ENCODE measurements at places on chromosomes 4 and X.
A peak's percentile ranks its signal among the peaks of the same experiment; 100 is the strongest.

DNA sequence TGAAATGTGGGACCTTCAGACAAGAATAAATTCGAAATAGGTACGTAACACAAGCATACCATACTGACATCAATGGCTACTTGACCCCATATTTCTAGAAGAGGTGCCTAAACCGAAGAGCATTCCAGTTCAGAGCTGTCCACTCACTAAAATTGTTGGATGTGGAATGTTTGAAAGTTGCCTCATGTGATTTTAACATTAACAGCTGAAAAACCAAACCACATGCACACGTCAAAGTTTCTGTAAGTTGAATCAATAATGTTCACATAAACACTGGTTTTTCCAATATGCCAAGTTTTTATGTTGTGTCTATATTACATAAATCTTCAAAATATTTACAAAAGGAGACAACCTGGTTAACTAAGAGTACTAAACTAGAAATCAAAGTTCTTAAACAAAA, 3.5 kb downstream of the UBE2D3 start:
- no peak for DNase-seq

GRCh38 chr4:11765849-11766453, 337.3 kb upstream of the HS3ST1 start:
- DNase-seq, result peak; percentile 34

GRCh38 chr4:113236916-113237315, 187.5 kb downstream of the ANK2 start:
- DNase-seq, result no peak

GRCh38 chr4:105594099-105595010, 41.9 kb downstream of the ARHGEF38 start:
- DNase-seq, result no peak

DNA sequence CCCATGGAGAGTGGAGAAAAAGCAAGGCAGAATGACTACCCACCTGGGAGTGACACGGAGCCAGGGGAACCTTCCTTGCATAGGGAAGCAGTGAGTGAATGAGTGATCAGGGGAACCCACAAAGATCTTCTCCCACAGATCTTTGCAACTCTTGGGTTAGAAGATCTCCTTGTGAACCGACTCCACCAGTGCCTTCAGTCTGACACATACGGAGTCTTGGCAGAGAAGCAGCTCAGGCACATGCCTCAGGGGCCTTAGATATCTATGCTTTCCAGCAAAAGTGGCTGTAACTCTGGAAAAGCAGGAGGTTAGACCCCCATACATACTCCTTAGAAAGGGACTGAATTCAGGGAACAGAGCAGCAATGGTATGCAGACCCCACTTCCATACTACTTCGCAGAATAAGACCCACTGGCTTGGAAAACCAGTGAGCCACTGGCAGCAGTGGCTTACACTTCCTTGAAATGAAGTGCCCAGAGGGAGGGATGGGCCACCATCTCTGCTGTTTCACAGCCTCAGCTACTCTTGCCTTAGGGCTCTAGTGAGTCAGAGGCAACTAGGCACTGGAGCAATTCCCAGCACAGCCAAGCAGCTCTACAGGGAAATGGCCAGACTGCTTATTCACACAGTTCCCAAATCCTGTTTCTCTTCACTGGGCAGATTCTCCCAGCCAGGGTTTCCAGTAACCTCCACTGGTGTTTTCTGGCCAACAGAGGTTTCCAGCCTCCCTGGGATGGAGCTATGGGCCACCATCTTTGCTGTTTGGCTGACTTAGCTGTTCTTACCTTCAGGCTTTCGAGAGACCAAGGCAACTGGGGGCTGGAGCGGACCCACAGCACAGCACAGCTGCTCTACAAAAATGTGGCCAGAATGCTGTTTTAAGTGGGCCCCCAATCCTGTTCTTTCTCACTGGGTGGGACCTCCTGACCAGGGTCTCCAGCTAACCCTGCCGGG, 82.8 kb upstream of the TCEAL2 start:
- no peak for DNase-seq

DNA sequence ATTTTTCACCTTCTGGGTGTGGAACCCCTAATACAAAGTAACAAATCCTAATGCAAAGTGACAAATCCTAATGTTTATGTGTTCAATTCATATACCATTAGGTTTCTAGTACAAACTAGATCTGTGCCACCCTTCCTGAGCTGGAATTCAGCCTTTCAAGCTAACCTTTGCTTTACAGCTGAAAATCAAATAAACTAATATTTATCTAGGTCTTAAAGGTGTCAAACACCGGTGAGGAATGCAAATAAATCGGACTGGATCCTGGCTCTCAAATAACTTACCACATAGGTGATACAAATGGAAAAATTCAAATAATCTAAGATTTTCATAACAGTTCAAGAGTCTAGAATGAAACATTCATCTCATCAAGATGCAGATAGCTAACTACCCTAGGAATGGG, 11.6 kb downstream of the IRF2 start:
- no peak for DNase-seq

GRCh38 chrX:13485167-13485566, 84.2 kb upstream of the EGFL6 start:
- DNase-seq, result no peak

GRCh38 chr4:138405466-138405891, 163.3 kb upstream of the SLC7A11 start:
- DNase-seq, result peak; percentile 50

DNA sequence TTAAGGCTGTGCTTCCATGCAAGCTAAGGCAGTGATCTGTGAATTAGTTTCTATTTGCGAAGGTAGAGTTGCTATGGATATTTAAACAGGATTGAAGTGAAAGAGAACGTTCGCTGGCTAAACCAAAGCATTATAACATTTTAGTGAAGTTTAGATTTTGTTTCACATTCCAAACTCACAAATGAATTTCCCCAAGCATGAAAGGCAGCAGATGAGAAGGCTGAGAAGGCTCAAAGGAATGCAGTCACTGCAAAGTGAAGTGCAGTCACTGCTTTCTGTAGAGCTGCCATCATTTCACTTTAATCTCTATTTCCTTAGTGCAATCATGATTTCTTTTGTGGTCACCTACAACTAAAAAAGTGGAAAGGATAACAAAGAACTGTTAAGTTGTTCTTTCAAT, 334.7 kb upstream of the NR3C2 start:
- peak; percentile 30 for DNase-seq

- peak; percentile 49 for DNase-seq
These were observed 29.2 kb upstream of the CCNI start for GRCh38 chr4:77104791-77105540.

GRCh38 chrX:123803331-123803983, 56.4 kb upstream of the XIAP start:
- peak; percentile 81 for DNase-seq

- DNase-seq, result no peak
These were observed 82.8 kb upstream of the NKX1-1 start for GRCh38 chr4:1488831-1489638.

GRCh38 chrX:132034648-132035047, 11.5 kb downstream of the STK26 start:
- no peak for DNase-seq

- peak; percentile 10 for DNase-seq
These were observed 7.9 kb downstream of the HUWE1 start for GRCh38 chrX:53678667-53679066.

- peak; percentile 50 for DNase-seq
These were observed 135.1 kb upstream of the PACRGL start for GRCh38 chr4:20565075-20565721.

DNA sequence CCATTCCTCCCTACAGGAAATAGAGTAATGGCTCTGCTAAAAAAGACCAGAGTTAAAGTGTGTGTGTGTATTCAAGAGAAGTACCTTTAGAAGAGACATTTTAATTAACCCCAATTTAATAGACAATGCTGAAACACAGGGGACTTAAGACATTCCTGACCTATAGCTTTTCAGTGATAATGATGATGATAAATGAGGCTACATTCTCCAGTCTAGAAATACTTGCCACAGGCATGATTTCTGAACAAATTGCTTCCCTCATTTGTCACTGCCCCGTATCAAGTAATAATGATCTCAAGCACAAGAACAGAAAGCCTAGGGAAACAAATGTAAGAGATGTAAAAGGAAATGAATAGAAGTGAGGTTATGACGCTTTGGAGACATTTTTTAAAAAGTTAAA, 117.1 kb downstream of the UNC5C start:
- DNase-seq, result no peak

DNA sequence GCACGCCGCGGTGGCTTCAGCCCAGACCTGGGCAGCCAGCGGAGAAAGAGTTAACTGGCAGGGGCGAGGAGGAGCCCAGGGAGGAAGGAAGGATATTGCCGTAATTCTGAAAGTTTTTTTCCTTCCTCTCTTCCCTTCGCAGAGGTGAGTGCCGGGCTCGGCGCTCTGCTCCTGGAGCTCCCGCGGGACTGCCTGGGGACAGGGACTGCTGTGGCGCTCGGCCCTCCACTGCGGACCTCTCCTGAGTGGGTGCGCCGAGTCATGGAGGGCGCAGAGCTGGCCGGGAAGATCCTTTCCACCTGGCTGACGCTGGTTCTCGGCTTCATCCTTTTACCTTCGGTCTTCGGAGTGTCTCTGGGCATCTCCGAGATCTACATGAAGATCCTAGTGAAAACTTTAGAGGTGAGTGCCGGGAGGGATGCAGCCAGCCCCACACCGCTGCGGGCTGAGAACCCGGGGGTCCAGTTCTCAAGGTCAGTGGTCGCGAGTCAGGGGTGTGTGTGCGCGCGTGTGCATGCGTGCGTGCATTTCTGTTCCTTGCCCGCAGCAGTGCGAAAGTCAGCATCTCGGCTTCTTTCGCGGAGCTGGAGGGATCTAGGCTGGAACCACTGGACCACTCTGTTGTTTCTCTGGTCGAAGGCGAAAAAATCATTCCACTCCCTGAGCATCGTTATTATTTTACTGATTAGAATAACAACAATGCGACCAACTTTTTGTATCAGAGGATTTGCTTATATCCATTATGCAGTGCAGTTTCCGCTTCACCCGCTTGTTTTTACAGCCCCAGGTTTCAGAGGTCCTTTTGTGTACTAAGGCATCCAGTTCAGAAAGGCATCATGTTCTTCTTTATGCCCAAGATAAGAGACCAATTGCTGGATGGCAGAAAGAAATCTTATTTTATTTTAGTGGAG, 709 bp downstream of the GPAT3 start:
- no peak for DNase-seq

DNA sequence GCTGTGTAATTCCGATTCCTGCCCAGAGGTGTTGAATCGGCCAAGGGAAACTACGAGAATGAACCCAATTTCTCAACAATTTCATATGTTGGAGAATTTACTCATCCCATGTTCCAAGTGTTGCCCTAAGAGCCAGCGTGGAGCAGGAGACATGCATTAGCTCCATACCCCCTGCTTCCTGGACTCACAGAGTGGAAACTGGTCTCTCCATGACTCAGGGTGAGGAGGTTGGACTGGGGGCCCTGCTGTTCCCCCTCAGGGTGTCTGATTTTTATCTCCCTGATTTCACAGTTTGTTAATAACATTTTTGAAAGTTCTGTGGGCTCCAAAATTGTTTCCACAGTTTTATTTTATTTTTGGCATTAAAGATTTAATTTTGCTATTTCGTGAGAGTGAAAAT, 183.0 kb upstream of the SFRP2 start:
- no peak for DNase-seq

DNA sequence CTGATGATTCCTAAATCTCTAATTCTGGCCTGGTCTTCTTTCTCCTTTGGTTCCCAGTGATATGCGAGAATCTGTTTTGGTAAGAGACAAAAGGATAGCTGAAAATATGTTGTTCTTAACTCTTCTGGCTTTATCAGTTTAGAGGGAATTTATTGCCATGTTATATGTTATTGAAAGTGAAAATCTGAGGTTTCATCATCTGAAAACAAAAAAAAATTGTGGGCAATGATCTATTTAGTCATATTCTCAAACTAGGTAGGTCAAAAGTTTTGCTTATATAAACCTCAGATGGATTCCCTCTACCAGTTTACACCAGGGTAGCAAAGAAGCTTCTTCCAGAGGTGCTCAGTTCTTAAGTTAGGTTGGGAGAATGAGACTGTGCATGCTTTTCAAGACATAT, 103.6 kb downstream of the ITM2A start:
- DNase-seq, result no peak

DNA sequence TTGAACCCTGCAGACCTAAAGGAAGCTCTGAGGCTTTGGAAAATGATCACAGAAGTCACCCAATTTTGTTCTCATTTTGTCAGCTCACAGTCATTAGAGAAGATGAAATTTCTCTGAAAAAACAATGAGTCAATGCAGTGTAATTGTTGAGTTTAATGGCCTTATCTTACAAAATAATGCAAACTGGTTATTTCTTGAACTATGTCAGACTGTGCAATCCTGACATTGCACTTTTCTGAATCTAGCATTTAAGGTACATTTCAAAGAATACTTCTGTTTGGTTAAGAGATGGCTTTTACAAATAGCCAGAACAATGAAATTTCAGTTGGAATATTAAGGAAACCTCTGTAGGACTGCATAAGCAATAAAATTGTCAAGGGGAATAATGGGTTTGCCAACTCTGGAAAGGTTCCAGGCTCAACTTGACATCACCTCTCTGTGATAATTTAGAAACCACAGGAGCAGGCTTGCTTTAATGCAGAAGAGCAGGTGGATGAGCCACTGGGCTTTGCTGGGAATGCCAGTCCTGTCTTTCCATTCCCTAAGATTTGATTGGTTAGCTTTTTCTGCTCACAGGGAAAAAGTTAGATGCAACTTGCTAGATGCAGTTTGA, 222.8 kb downstream of the FRMPD4 start:
- peak; percentile 46 for DNase-seq

- no peak for DNase-seq
These were observed 411.9 kb downstream of the GPAT3 start for GRCh38 chr4:83947830-83948193.

GRCh38 chr4:108628411-108628810, 8.0 kb downstream of the RPL34 start:
- DNase-seq, result no peak

DNA sequence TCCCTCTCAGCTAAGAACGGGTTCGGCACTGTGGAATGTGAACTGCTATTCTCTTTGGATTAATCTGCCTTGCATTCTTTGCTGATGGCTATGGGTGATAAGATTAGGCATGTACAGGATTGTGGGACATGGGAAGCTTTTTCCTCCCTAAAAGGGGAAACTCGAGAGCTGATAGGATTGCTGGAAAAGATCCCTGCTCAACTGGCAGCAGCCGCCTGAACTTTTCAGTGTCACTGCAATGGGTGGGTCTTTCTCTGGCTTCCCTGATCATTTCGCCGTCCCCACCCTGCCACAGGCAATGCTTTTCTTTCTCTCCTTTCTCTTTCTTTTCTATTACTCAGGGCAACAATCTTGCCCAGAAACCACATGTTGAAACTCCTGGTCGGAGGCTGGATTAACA, 20.5 kb downstream of the PAGE2 start:
- DNase-seq, result peak; percentile 52

DNA sequence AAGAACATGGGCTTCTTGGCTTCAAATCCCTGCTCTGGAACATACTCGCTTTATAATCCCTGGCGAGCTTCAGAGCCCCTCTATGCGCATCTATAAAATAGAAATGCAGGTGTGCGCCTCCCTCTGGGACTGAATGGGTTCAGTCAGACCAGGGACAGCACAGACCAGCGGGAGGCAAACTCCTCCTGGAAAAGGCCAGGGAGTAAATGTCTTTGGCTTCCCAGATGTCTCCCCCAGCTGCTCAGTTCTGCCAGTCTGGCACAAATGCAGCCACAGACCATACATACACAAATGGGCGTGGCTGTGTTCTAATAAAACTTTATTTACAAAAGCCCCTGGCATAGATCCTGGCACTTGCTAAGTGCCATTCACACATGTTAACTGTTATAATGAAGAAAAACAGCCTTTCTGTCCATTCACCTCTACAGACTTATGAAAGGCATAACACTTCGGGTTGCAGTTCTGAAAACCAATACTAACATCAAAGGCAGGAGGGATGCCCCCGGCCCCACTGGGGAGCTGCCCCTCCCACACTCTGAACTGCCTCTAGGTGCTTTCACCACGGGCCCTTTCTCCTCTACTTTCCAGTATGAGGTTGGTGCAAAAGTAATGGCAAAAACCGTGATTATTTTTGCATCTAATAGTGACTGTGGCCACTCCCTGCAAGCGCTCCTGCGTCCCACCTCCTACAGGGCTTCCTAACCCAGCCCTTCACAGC, 4.6 kb downstream of the JAKMIP1 start:
- DNase-seq, result no peak

Measured in amniotic epithelial cell (primary cell).